Mesenchymal stem cell (in vitro differentiated cells and primary cell): ENCODE measurements at places on chromosomes 3 and 15.

DNA sequence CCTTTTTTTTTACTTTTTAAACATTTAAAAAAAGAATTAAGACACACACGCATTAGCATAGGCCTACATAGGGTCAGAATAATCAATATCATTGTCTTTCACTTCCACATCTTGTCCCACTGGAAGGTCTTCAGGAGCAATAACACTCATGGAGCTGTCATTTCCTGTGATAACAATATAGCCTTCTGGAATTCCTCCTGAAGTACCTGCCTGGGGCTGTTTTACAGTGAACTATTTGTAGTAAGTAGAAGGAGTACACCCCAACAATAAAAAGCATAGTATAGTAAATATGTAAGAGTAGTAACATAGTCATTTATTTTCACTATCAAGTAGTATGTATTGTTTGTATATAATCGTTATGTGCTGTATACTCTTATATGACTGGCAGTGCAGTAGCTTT, 19.5 kb upstream of the CLDN18 start:
- no peak for DNase-seq

DNA sequence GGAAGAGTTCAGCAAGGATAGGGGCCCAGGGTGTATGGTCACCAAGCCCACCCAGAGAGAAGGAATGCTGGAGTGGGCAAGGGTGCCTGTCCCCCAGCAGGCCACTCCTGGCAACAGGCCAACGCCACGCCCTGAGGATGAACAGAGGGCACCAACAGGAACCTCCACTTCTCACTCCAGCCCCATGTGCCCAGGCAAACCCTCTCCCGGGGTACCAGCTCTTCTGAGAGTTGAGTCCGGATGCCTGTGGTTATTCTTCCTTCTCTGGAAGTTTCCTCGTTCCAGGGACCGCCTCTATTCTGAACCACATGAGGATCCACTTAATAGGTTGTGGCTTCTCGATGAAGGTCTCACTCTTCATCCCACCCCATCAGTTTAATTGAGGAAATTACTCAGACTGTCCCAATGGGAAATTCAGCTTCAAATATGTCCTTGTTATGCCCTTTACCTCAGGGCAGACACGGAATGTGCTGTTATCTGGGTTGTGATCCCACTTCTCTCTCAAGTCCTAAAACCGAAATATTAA, 114.3 kb downstream of the LIPC start:
- DNase-seq: peak; percentile 24

DNA sequence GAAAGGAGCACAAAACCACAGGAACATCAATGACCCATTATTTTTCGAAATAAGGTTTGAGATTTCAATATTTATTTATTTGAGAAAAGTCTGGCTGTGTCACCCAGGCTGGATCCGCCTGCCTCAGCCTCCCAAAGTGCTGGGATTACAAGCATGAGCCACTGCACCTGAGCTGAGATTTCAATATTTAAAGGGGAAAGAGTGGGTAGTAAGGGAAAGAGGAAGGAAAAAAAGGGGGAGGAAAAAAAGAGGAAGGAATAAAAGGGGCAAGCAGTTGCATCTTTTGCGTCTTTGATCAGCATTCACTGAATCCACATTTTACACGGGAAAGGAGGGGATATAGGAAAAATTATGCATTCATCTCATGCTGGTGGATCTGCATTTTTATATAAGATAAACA, 47.4 kb downstream of the ERICH6 start:
- DNase-seq: no peak

GRCh38 chr3:32278714-32279113, 40.2 kb downstream of the CMTM8 start:
- no peak for DNase-seq

GRCh38 chr15:65209701-65210643, 1.3 kb downstream of the CILP start:
- DNase-seq: no peak

GRCh38 chr3:145088917-145089316, 1072.1 kb downstream of the PLOD2 start:
- no peak for DNase-seq

DNA sequence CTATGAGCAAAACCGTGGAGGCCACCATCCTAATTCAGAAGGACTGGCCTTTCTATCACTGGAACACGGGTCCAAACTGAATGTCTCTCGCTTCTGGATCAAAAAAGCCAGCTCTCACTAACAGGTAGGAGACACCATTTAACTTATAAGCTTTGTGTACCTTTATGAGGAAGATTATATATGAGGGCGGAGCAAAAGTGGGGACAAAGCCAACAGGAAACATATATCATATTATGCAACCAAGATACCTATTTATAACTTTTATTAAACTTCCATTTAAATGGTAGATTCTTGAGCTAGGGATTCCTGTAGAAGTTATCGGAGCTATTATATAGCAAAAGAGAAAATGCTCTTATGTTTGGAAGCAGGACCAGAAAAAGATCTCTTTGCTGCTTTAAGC, 78.4 kb downstream of the IGF2BP2 start:
- no peak for DNase-seq

GRCh38 chr3:50806806-50807205, 132.1 kb downstream of the DOCK3 start:
- DNase-seq: no peak

DNA sequence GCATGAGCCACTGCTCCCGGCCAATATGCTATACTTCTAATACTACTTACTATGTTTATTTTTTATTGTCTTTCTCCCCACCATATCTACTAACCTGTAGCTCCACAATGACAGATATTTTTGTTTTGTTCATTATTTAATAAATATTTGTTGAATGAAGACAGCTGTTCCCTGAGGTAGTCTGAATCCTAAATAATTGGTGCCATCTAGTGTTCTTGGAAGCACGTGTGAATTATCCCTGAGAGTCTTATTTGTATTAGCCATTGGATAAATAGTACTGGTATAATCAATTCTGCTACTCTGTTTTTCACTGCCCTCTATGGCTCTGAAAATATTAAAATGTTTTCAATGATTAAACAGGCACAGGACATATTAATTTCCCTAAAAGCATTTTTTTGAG, 5.6 kb upstream of the APPL1 start:
- DNase-seq: peak; percentile 54

GRCh38 chr15:58568157-58568571, 136.4 kb downstream of the LIPC start:
- no peak for DNase-seq
